CD14-positive monocyte (primary cell): ENCODE measurements at places on chromosomes 3 and 15.

- no peak for DNase-seq
Observed at GRCh38 chr3:16050641-16051467, 123.6 kb upstream of the GALNT15 start.

DNA sequence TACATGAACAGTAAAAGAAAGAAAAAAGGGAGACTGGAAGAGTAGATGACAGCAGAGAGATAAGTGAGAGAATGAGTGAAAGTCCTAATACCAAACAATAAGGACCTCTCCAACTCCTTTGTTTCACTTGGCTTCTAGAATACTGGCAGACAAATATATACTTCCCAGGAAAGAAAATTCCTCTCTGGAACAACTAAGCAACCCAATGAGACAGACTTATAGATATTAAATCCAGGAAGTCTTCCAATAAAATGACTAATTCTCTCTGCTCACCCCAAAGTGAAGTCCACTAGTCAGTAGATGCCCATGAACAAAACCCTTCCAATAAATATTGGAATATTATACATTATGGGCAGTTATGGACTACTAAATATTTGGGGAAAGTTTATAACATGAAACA is 114.2 kb downstream of the NEDD4 start:
- no peak for DNase-seq

GRCh38 chr3:113223475-113224281 is 12.3 kb downstream of the BOC start:
- peak; percentile 30 for DNase-seq

GRCh38 chr3:42651248-42652091 is 2.0 kb upstream of the ZBTB47 start:
- no peak for DNase-seq

- no peak for DNase-seq
Observed at GRCh38 chr3:157830556-157831236, 275.5 kb downstream of the SHOX2 start.

DNA sequence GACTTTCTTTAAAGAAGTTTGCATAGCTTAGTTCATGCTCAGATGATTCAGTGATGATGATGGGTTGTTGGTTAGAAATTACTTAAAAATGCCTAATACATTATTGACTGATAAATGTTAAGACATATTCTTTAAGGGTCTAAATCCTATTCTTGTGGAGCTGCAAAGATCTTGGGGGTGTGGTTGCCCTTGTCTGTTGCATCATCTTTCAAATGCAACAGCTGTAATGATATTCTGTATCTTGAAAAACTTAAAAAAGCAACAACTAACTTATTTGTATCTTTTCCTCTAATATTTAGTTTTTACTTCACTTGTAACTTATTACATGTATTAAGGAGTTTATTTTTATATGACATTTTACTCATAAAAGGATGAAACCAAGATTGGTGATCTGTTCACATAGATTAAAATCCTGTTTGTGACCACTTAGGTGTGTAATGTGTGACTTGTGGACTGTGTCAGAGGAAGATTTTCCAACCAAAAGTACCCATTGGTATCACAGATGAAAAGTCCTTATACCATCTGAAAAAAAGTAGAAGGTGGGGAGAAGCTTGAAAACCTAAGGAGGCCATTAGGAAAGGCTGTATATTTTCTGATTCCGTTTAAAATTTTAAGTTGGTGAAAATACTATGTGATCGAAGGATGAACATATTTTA is 142.8 kb downstream of the IGF1R start:
- DNase-seq: no peak
